Activated T-cell treated with anti-CD3 and anti-CD28 coated beads, Interleukin-2, amount 50 U/mL, for 1 hour (primary cell): ENCODE measurements at places on chromosomes 5 and 9.

DNA sequence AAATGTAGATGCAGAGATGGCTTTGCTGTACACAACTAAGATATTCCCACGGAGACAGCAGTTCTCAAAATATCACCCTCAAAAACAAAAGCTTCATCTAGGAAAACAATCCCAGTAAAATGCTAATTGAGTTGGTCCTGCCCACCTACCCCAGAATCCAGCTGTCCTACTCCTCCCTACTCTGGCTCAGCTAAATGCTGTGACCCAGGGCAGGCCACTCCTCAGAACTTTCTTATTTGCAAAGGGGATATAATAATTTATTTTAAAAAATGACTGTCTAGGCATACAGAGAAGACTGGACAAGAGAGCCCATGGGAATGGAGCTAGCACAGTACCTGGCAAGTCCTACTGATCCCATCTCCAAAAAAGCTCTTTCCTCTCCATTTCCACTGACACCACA, 162.3 kb downstream of the CRB2 start:
- no peak for DNase-seq

GRCh38 chr5:148998174-148998797, 64.6 kb downstream of the SH3TC2 start:
- DNase-seq, result no peak

DNA sequence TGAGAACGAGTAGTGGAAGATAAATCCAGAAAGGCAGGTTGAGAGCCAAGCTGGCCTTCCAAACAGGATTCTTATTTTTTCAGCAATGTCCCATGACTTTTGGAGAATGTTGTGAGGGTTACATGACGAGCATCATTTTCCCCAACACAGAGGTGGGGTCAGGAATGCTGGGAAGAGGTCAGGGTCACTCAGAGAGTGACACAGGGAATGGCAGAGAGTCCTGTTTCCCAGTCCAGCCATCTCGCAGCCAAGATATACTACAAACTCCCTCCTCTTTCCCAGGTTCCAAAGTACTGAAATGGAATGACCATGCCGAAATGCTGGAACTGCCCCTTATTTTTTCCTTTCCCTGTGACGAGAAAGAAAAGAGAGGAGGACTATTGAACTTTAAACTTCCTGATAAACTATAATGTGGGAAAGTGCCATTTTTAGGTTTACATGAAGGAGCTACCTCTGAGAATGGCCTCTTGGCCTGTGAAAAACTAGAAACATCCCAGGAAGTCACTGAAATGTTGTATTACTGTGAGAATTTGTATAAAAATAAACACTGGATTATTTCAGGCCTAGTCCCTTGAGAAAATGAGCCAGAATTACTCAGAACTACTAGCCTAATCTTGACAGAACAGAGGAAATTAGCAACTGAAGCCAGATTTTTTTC, 420.4 kb downstream of the CETN3 start:
- DNase-seq, result no peak

DNA sequence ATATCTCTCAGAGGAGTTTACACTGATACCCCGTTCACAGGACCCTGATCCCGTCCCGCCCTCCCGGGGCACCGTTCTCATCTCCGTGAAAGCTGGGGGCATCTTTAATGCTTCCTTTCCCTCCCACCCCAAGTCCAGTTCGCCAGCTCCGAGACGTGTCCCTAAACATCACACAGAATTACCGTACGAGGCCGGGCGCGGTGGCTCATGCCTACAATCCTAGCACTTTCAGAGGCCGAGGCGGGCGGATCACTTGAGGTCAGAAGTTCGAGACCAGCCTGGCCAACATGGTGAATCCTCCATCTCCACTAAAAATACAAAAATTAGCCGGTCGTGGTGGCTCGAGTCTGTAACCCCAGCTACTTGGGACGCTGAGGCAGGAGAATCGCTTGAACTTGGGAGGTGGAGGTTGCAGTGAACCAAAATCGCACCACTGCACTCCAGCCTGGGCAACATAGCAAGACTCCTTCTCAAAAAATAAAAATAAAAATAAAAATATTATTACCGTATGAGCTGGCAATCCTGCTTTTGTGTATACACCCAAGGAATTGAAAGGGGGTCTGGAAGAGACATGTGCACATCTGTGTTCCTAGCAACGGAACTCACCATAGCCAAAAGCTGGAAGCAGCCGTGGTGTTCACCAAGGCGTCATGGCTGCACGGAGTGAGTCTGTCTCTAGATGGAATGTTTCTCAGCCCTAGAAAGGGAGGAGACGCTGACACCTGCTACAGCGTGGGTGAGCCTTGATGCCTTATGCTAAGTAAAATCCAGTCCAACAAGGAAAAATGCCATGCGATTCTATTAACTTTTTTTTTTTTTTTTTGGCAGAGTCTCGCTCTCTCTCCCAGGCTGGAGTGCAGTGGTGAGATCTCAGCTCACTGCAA, 1.2 kb upstream of the ABO start:
- no peak for DNase-seq

DNA sequence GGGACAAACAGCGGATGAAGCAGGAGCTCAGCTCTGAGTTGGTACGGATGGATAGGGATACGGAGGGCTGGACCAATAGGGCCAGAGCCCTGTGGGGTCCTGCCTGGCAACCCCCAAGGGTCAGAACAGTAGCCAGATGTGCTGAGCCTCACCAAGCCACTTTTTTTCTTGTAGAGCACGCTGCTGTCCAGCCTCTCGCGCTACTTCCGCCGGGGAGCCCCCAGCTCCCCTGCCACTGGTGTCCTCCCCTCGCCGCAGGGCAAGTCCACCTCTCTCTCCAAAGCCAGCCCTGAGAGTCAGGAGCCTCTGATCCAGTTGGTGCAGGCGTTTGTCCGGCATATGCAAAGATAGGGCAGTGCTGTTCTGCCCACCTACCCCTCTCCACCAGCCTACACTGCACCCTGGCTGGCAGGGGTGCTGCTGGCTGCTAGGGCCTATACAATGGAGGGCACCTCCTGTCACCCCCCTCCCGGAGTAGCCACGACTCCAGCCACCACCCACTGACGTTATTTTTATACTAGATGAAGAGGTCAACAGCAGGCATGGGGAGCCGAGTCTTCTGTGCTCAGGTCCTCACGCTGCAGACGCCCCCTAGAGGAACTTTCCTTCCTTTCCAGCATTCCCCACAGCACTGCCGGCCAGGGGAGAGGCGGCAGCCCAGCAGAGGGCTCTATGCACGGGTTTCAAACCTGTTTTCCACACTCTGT, 21.6 kb downstream of the SH3GLB2 start:
- DNase-seq, result peak; percentile 51
